Astrocyte (in vitro differentiated cells and primary cell): ENCODE measurements at places on chromosomes 3 and 15. TPM values are rescaled to one million over a fixed set of nuclear protein-coding genes. Genes with fewer than 3 reads are reported as not detected.

DNA sequence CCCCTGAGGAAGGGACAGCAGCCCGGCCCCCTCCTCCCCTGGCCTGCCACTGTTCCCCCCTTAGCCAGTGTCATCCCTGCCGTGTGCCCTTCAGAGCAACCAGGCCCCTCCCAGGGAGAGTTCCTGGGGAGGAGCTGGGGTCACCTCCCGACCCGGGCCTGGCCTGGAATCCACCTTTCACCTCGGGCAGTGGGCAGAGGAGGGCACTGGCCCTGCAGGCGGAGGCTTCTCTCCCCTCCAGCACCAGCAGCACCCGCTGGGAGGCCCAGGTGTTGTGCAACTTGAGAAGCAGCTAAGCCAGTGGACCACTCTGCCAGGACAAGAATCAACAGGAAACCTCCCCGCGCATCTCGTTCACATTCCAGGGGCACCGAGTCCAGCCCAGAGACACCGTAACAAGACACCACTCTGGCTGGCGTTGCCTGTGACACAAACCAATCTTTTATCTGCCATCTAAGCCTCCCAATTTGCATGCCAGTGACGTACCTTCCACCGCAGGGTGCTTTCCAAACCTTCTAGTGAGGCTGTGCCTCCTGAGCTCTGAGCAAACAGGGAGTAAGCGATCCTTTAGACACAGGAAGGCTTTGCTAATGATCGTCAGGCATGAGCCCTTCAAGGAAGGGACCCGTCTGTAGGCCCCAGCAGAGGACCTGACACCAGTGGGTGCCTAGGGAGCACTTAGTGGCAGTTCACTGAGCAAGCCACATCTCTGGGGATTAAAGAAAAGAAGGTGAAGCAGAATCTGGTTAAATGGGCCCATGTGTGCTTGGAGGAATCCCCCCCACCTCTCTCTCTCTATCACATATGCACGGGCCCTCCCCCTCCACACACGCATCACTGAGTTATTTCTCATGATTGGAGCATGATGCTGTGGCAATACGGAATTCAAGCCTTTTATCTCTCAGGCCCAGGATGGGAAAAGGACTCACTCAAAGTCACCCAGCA lies 98.9 kb upstream of the TLE3 start:
- DNase-seq, result peak; percentile 99
- no peaks in the 10 kb centered on the region for H3K36me3 ChIP-seq
- peaks cover 30% of the 10 kb centered on the region for H3K4me1 ChIP-seq

B3GALNT1 gene
- total RNA-seq, result 11.1 and 12.8 TPM in 2 replicates

TUSC7 gene
- total RNA-seq, result not detected in 2 replicates

- H3K27ac ChIP-seq, result no peak overlapping the region
- DNase-seq, result peak; percentile 35
- H3K36me3 ChIP-seq, result no peaks in the 10 kb centered on the region
- peak overlapping the region; percentile 50 for H3K4me3 ChIP-seq
Measured at GRCh38 chr15:100880139-100880896, 687 bp downstream of the ALDH1A3 start.

- H3K36me3 ChIP-seq, result peaks cover 3% of the 10 kb centered on the region
- no peak overlapping the region for H3K4me3 ChIP-seq
- no peaks in the 10 kb centered on the region for H3K27me3 ChIP-seq
- no peak overlapping the region for H3K27ac ChIP-seq
Measured at GRCh38 chr3:58288011-58288728, 17.9 kb upstream of the RPP14 start.

GRCh38 chr15:87767516-87767915 lies 489.0 kb downstream of the NTRK3 start:
- H3K36me3 ChIP-seq, result no peaks in the 10 kb centered on the region
- no peaks in the 10 kb centered on the region for H3K27me3 ChIP-seq
- DNase-seq, result no peak
- peaks cover 19% of the 10 kb centered on the region for H3K4me1 ChIP-seq
- H3K4me3 ChIP-seq, result no peak overlapping the region
- no peak overlapping the region for H3K27ac ChIP-seq

- H3K27me3 ChIP-seq, result no peaks in the 10 kb centered on the region
- H3K36me3 ChIP-seq, result no peaks in the 10 kb centered on the region
- H3K4me3 ChIP-seq, result no peak overlapping the region
- H3K4me1 ChIP-seq, result no peaks in the 10 kb centered on the region
- DNase-seq, result no peak
Measured at GRCh38 chr15:28942046-28942445, 56.3 kb downstream of the APBA2 start.

DNA sequence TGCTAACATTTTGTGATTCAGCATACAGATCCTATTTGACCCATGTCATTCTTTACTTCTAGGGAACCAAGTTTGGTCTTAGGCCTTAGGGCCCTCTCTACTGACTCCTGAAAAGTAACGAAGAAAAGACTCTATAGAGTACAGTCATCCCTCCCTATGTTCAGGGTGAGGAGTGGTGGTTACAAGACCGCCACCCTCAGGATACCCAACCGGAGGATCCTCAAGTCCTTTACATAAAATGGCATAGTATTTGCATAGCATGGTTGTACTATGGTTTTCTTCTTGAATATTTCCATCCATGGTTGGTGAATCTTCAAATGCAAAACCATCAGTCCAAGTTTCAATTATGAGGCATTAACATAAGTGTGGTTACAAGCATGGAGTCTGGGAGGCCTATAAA lies 327.6 kb downstream of the FGF12 start:
- H3K27me3 ChIP-seq, result no peaks in the 10 kb centered on the region
- H3K36me3 ChIP-seq, result no peaks in the 10 kb centered on the region
- H3K4me3 ChIP-seq, result no peak overlapping the region
- DNase-seq, result no peak

GRCh38 chr3:55481744-55482495 lies 5.2 kb downstream of the WNT5A start:
- peaks cover 24% of the 10 kb centered on the region for H3K36me3 ChIP-seq
- peak overlapping the region; percentile 77 for H3K4me3 ChIP-seq
- H3K27me3 ChIP-seq, result no peaks in the 10 kb centered on the region
- DNase-seq, result peak; percentile 57
- H3K4me1 ChIP-seq, result peaks cover 42% of the 10 kb centered on the region
- peak overlapping the region; percentile 97 for H3K27ac ChIP-seq

GRCh38 chr3:97177242-97177641 lies 362.8 kb downstream of the EPHA6 start:
- no peak for DNase-seq
- no peak overlapping the region for H3K4me3 ChIP-seq
- H3K36me3 ChIP-seq, result no peaks in the 10 kb centered on the region
- no peak overlapping the region for H3K27ac ChIP-seq

DNA sequence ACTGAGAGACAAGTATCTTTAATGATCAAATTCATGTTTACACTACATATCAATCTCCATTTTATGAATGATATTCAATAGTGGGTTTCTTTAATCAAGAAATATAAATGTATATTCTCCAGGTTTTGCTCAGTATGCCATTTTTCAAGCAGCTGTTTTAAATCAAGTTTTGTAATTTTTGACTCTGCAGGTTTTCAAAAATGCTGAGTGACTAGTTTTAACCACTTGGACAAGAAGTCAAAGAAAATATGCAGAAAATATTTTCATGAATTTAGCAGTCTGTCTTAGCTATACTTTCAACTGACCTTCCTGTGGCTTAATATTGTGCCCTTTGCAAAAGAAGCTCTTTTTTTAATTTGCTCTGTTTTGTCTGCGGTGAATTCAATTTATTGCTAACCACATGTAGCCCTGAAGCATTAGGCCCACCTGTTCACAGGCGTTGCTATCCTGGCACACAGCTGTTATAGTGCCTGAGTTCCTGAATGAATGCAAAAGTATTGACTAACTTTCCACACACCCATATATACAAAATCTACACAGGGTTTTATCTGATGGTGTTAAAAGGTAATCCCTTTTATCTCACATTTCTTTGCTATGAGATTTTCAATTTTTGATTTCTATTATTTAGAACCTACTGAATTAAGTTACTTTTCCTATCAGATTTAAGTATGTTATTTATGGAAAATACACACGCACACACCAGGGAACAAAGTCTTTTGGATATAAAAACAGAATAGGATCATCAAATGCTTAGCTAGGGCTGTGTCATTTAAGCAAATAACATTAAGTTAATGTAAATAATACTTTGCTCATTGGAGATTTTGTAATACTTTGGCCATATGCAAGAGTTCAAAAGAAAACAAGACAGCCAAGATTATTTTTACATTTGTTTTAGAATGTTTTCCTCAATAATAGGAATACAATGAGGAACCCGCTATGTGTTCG lies 1166.1 kb upstream of the GBE1 start:
- no peaks in the 10 kb centered on the region for H3K27me3 ChIP-seq
- H3K36me3 ChIP-seq, result no peaks in the 10 kb centered on the region

NISCH gene
- 118 TPM in 2 replicates for total RNA-seq

ZPLD1 gene
- total RNA-seq, result 0.45 and 0.60 TPM in 2 replicates

DNA sequence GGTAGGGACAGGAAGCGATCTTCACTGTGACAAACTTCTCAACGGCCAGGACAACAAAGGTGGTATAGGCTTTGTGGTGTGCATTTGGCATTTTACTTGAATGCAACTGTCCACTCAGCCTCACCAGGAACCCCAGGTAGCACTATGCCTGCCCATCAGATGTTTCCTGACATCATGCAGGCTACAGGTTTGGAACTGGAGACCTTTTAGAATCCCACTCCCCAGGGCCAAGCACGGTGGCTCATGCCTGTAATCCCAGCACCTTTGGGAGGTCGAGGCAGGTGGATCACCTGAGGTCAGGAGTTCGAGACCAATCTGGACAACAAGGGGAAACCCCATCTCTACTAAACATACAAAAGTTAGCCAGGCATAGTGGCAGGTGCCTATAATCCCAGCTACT lies 9.6 kb downstream of the STARD5 start:
- peaks cover 23% of the 10 kb centered on the region for H3K4me1 ChIP-seq
- H3K27ac ChIP-seq, result no peak overlapping the region
- DNase-seq, result no peak
- H3K36me3 ChIP-seq, result peaks cover 6% of the 10 kb centered on the region
- H3K4me3 ChIP-seq, result no peak overlapping the region
- no peaks in the 10 kb centered on the region for H3K27me3 ChIP-seq

- no peaks in the 10 kb centered on the region for H3K36me3 ChIP-seq
- no peak overlapping the region for H3K27ac ChIP-seq
- no peak for DNase-seq
Measured at GRCh38 chr15:67524235-67524634, 3.3 kb downstream of the C15orf61 start.

CHRNB4 gene
- total RNA-seq, result not detected in 2 replicates

DNA sequence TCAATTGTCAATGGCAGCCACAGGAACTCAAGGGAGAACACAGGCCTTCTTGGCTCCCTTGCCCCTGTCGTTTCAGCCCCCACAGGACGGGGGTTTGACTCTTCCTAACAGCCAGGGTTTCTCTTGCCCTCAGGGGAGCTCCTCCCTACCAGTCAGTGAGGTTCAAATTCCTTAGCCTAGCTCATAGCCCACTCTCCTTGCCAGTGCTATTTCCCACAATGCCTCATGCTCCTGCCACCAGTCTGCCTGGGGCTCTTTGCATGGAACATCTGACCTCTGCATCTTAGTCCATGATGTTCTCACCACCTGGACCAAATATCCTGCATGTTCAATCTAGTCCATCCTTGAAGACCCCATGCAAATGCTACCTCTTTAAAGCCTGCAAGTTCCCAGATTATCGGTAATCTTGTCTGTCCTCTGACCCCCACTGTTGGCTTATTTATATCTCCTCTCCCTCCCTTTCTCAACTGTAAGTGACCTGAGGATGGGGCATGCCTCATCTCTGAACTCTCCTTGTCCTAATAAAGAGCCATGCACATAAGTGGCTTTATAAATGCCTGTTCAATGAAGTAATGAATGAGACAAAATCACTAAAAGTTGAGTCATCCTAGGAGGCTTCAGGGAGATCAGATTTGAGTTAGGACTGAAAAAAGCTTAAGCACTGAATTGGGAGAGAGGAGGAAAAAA lies 78.0 kb downstream of the MYO1E start:
- peaks cover 69% of the 10 kb centered on the region for H3K4me1 ChIP-seq
- H3K36me3 ChIP-seq, result no peaks in the 10 kb centered on the region
- H3K4me3 ChIP-seq, result peak overlapping the region; percentile 35
- DNase-seq, result peak; percentile 98

- peak overlapping the region; percentile 88 for H3K27ac ChIP-seq
- H3K36me3 ChIP-seq, result peaks cover 10% of the 10 kb centered on the region
- DNase-seq, result no peak
- H3K4me1 ChIP-seq, result peaks cover 59% of the 10 kb centered on the region
- no peaks in the 10 kb centered on the region for H3K27me3 ChIP-seq
- no peak overlapping the region for H3K4me3 ChIP-seq
Measured at GRCh38 chr15:101171954-101172353, 79.9 kb downstream of the CHSY1 start.

ADAMTS7 gene
- total RNA-seq, result 21.4 and 25.5 TPM in 2 replicates

GRCh38 chr3:89114841-89115223 lies 7.4 kb downstream of the EPHA3 start:
- no peak for DNase-seq
- no peak overlapping the region for H3K27ac ChIP-seq
- no peaks in the 10 kb centered on the region for H3K27me3 ChIP-seq
- peak overlapping the region; percentile 72 for H3K4me3 ChIP-seq

- peak overlapping the region; percentile 78 for H3K4me3 ChIP-seq
- H3K27me3 ChIP-seq, result no peaks in the 10 kb centered on the region
- H3K4me1 ChIP-seq, result peaks cover 6% of the 10 kb centered on the region
- no peak overlapping the region for H3K27ac ChIP-seq
- no peak for DNase-seq
- no peaks in the 10 kb centered on the region for H3K36me3 ChIP-seq
Measured at GRCh38 chr15:56366211-56366610, 985 bp downstream of the TEX9 start.

- H3K27ac ChIP-seq, result no peak overlapping the region
- H3K4me3 ChIP-seq, result no peak overlapping the region
- H3K36me3 ChIP-seq, result peaks cover 2% of the 10 kb centered on the region
- H3K27me3 ChIP-seq, result no peaks in the 10 kb centered on the region
- peaks cover 25% of the 10 kb centered on the region for H3K4me1 ChIP-seq
- no peak for DNase-seq
Measured at GRCh38 chr15:56734013-56734635, 815 bp upstream of the ZNF280D start.

ALDH1L1 gene
- not detected in 2 replicates for total RNA-seq

SIDT1 gene
- total RNA-seq, result not detected in 2 replicates

DNA sequence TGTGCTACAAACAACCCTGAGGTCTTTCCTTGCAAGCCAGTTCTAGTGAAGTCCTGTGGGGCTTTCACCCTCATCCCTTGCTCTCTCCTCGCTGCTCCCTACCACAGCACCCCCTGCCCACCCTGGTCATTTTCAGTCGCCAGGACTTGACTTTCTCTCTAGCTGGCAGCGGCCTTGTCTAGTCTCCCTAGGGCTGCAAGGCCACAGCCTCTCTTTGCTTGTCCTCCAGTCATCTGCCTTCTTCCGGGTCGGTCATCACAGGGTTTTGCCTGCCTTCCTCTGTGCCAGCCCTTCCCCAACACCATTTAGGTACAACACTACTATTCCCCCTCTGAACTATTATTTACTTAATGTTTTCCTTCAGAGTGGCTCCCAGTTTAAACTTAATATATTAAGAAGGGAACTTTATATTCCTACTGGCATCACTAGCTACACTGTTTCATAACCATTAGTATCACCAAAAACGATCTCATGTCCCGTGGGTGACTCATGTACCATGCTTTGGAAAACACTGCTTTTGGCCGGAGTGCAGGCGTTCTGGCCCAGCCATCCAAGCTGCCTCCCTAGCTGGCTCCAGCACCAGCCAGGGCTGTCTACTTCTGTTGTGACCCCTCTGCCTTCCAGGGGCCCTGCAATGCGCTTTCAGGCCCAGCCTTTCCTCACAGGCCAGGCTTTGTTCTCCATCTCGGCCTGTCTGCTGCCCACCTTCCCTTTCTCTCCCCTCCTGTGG lies 21.4 kb downstream of the FAH start:
- H3K4me1 ChIP-seq, result peaks cover 14% of the 10 kb centered on the region
- peak; percentile 75 for DNase-seq
- H3K27me3 ChIP-seq, result no peaks in the 10 kb centered on the region
- no peak overlapping the region for H3K4me3 ChIP-seq
- H3K27ac ChIP-seq, result no peak overlapping the region

LRRIQ4 gene
- total RNA-seq, result not detected in 2 replicates

GRCh38 chr3:39094851-39095677 lies 12.4 kb downstream of the GORASP1 start:
- H3K27me3 ChIP-seq, result no peaks in the 10 kb centered on the region
- H3K4me1 ChIP-seq, result no peaks in the 10 kb centered on the region
- DNase-seq, result no peak
- H3K27ac ChIP-seq, result no peak overlapping the region
- peaks cover 45% of the 10 kb centered on the region for H3K36me3 ChIP-seq
